NCI-H187 treated with DMSO at 0.1 percent for 48 hours (cell line): ENCODE measurements at places on chromosomes 13 and 19.

- DNase-seq: no peak
Observed at GRCh38 chr13:20231839-20232555, at the start of gene GJB6. Gene GJB6 (minus strand): TSS chr13:20232319. CDS start chr13:20223480, 8,839 bp downstream.

DNA sequence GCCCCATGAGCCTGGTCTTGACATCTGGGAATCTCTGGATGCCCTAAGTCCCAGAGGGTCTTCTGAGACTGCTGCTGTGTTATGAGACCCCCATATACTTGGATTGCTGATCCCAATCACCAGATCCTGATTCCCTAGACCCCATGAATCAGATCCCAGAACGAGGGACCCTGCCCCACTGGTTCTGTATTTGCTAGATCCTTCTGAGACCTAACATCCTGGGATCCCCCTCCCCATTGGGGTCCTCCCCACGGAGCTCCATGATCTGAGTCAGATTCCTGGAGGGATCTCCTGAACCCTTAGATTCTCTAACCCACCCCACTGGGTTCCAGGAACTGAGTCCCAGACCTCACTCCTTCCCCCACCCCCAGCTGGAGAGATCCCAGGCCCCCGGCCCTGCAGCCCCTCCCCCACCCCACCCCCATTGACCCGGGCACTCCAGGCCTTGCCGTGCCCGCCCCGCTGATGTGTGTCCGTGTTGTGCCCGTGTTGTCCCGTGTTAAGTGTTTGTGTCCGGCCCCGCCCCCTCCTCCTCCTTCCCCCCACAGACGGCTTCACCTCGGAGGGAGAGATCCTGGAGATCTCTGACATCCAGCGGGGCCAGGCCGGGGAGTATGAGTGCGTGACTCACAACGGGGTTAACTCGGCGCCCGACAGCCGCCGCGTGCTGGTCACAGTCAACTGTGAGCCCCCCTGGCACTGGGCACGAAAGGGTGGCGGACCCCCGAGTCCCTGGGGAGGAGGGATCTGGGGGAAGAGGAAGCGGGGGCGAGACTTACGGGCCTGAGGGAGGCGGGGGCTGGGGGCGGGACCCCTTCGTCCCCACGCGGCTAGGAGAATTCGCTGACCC lies 15.0 kb downstream of the IGLON5 start:
- DNase-seq: no peak

DNA sequence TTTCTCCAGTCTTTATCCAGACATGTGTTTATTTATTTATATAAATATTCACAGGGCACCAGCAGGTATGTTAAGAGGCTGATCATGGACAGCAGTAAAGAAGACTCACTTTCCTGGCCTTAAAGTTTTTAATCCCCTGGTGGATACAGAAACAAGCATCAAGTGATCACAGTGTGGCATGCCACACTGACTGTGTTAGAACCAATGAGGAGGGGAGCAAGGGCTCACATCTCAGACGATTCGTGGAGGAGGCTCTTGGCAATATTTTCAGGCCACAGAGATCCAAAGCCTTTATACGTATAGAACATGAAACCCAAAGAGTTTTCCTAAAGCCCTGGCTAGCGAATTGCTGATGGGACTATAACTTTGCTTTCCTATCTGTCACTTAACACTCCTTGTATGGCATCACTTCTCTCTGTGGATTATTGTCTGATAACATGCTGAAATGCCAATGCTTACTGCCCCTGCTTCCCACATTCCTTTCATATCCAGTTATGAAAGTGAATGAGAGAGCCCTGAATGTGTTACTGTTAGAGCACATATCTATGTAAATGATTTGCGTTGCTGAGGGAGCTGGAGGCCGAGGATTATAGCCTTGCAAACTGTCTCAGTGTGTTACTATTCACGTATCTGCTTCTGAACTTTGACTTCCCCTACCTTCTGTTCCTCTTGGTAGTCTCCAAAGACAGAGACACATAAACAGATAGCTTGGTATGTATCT lies 37.6 kb downstream of the POLR1D start:
- DNase-seq: no peak

GRCh38 chr19:2150794-2151338 lies 500 bp downstream of the AP3D1 start:
- DNase-seq: no peak

- DNase-seq: no peak
Observed at GRCh38 chr19:377801-378581, 31.0 kb downstream of the C2CD4C start.

DNA sequence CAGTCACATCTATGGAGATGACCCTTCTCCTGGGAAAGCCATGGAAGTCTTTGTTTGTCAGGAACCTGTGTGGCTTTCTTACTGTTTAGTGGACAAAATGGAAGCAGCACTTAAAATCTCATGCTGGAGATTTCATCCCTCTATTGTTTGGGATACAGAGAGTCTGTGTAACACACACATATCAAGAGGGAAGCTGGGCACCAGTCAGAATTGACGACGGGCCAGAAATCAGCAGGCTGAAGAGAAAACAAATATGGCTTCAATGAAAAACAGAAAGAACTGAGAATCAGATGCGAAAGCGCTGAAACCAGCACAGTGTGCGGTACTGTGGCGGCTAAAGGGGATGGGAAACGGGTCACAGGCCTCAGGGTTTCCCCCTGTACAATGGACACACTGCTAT lies 72.2 kb upstream of the WASF3 start:
- DNase-seq: no peak

- no peak for DNase-seq
Observed at GRCh38 chr19:40150170-40150569, 41.1 kb upstream of the MAP3K10 start.

DNA sequence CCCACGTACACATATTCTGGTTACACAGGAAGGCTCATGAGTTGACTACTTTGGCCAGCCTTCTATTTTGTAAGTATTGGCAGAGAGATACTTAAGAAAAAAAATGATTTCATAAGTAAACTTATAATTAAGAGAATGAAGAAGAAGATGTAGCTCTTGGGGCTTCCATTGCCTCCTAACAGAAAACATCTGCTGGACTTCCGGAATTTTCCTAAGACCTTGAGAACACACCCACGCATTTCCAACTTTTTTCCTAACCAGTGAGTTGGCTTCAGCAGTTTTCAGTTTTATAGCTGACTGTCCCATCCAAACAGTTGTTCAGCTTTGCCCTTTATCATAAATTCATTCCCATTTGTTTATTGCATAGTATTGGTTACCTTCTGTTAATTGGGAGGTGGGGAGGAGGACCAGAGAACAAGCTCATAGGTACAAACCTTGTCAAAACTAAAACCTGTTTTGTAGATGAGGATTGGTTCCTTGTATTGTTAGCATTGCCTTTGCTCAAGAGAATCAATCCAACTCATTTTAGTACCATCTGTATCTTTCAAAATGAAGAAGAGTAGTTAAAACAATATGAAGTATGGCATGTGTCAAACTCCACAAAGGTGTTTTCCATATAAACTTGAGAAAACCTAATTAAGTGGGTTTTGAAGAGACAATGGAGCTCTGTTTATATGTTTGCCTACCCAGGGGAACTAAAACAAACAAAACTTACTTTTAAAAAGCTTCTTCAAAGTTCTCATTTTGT lies 93.9 kb downstream of the COL4A2 start:
- no peak for DNase-seq

DNA sequence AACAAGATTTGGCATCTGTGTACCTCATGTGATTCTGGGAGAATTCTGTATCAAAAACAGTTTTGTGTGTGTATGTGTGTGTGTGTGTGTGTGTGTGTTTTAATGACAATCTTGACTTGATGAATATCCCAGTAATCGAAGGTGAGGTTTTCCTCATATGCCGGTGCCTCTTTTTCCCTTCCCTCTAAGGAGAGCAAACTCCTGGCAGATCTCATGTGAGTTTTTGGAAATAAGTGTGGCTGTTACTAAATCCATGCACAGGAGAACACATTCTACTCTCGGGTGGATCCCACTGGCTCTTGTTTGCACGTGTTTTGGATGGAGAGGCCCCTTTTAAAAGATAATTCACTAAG lies 29.0 kb upstream of the CEBPG start:
- no peak for DNase-seq

GRCh38 chr19:5138606-5139582 lies 170.0 kb downstream of the KDM4B start:
- DNase-seq: no peak

DNA sequence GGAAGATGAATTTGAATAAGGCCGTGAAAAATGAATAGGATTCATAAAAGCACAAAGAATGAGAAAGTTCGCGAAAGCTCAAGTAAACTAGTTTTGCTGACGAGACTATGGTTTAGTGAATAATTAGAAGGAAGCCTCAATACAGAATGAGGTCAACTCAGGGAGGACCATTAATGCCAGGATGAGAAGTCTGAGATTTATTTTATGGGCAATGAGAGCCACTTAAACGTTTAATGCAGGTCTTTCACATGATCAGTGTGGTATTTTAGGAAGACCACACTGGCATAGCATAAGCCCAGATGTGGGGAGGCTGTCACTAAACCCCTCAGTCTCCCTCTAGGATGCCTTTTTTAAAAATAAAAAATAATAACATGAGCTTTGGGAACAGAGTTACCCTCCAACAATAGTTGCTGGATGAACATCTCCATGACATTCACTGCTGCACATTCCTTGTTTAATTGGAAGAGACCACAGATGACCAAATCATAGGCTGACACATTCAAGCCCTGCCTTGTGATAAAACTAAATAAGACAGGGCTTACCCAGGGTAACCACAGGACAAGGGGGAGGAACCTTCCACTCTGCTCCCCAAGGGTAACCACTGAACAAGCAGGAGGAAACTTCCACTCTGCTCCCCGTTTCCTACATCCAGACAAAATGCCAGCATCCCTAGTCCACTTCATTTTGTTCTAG lies 43.6 kb upstream of the LSM14A start:
- DNase-seq: no peak

DNA sequence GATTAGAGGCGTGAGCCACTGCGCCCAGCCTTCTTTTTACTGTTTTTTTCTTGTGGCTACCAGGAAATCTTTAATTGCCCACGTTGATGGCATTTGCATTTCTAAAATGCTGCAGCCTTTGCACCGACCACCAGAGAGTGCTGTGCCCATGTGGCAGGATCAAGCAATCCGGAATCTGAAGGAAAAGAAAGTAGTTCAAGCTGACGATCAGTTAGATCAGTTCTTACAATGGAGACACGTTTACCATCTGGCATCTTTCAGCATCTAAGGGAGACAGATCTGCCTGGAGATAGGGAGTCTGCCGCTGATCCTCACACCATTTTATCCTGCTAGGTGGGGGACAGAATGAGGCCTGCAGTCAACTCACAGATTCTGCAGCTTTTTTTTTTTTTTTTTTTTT lies 19.9 kb downstream of the TINCR start:
- DNase-seq: no peak

DNA sequence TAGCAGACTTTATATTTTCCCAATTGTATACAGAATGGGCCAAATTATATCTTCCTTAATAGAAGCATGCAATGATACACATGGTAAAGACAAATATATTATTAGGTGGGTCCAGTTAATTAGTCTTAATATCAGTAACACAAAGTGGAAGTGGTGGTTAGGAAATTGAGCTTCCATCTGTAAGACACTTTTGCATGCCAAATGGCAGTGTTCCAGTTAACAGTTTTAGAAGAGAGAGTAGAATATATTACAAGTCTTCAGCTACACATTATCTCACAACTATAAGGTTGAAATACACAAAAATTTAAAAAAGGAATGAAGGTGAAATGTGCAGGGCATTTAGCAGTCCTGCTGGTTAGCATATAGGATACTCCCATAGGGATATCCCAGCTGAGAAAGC lies 536.5 kb downstream of the PCDH9 start:
- DNase-seq: no peak

DNA sequence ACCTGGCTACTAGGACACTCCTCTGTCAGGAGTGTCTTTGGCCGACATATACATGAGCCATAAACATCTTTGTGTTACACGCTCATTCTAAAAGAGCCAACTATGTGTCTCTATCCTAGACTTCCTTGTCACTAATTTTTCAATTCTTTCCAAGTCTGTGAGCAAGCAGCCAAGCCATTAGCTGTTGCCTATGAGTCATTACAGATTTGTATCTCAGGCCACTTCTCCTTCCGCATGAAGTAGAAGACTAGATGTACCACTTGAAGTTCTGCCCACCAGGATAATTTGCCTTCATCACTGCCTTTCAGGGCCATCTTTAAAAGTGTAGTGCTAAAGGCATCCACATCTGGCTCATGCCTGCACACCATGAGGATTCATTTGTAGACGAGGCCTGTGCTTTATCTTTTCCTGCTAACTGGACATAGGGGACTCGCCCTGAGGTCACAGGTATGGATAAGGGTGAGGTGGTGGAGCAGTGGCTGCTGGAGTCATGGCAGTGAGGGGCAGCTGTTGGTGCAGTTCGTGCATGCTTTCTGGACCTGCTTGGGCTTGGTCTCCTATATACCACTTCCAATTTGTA lies 126.1 kb upstream of the KL start:
- no peak for DNase-seq

GRCh38 chr19:32041681-32042292 lies 303.6 kb upstream of the ZNF507 start:
- no peak for DNase-seq

GRCh38 chr19:39263912-39264305 lies 4.3 kb upstream of the IFNL2 start:
- no peak for DNase-seq

GRCh38 chr19:37932985-37933936 lies 26.3 kb downstream of the SIPA1L3 start:
- DNase-seq: peak; percentile 75

DNA sequence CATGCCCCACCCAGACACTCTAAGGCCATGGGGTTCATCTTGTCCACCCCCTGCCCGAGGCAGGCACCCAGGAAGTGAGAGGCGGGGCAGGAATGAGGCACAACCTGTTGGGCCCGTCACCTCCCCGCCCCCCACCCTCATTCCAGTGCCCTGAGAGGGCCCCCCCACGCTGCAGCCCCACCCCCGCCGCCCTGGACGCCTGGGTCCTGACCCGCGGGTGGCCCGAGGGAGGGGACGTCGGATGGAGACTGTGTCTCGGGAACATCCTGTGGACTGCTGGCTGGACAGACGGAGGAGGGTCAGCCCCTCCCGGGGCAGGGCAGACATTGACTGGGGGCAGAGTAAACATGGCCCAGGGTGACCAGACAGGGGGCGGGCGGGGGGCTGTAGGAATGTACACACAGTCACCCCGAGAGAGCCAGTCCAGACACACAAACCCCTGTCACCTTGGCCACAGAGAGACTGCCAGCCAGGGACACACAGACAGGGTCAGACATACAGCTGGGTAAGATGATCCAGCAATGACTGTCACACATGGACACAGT lies 7.4 kb upstream of the JUNB start:
- no peak for DNase-seq

GRCh38 chr13:95754069-95754468 lies 77.1 kb downstream of the DNAJC3 start:
- no peak for DNase-seq

- DNase-seq: no peak
Observed at GRCh38 chr13:28558567-28558966, 63.6 kb upstream of the FLT1 start.

GRCh38 chr13:48201044-48201443 lies 32.0 kb upstream of the ITM2B start:
- no peak for DNase-seq

- no peak for DNase-seq
Observed at GRCh38 chr13:95937714-95938320, 115.4 kb downstream of the UGGT2 start.

DNA sequence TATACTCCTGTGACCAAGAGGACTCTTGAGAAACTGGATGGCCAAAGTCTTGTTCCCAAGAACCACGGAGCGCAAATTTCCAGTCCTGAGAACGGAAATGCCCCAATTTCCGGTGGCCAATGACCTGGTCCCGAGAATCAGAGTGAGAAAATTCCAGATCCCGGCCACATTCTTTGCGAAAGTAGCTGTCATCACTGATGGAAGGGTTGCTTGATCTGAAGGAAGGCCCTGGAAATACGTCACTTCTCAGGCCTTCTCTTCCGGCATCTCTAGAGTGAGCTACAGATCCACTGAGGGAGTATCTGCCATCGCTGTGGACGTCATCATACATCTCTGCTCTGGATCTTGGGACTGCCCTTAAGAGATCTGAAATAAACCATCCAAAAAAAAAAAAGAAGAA lies 7.5 kb downstream of the SUGP2 start:
- no peak for DNase-seq
